ENCODE measurements at places on chromosomes 6 and 20.

- DNase-seq, result no peak
Observed at GRCh38 chr6:105526225-105526872, 123.5 kb upstream of the PREP start.

- no peak for DNase-seq
Observed at GRCh38 chr6:41503827-41504465, 42.2 kb upstream of the FOXP4 start.

DNA sequence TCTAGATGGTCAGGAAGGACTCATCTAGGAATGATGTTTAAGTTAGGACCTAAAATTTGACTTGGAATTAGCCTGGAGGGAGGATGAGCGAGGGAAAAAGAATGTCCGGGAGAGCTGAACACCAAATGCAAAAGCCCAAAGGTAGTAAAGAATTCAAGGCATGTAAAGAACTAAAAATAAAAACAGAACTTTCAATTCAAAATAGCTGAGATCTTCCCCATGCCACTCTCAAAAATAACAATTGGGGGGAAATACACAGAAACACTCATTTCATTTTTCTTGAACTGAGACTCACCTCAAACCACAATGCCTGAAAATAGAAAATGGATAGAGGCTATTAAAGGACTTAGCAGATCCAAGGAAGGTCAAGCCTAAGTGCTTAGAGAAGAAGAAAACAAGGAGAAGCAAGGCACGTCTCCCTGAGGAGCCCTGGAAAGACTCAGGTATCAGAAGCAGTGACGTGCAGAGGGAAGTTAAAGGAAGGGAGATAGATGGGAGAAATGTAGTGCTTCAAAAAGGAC is 10.4 kb downstream of the PXT1 start:
- DNase-seq, result no peak

GRCh38 chr20:25339608-25340007 is 51.0 kb downstream of the ABHD12 start:
- DNase-seq, result no peak

DNA sequence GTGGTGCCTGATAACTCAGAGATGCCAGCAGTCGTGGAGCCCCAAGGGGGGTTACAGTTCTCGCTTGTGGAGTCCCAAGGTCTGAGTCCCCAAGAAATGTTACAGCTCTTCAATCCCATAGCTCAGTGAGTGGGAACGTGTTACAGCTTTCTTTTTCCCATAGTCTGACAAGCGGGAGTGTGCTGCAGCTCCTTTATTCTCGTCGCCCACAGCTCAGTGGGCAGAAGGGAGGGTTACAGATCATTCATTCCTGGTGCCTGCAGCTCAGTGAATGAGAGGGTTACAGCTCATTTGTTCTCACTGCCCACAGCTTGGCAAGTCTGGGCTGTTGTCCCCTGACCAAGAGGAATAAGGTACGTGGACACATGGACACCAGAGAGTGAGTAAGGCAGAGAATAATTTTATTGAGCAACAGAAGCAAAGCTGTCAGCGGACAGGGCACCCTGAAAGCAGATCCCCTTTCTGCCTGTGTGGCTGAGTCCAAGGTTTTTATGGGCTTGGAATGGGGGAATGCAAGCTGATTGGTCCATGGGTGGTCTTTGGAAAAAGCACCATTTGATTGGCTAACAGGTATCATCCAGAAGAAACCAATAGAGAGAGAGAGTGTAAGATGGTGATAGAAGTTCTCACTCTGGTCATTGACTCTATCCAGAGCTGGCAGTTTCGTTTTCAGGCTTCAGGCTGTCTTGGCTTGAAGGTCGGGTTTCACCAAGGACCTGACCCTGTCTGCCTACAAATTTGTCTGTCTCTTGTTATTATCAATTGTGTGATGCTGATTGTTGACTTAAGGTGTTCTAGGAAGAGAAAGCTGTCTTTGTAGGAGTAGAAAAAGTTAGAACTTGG is 16.4 kb downstream of the RNF217 start:
- DNase-seq, result no peak

DNA sequence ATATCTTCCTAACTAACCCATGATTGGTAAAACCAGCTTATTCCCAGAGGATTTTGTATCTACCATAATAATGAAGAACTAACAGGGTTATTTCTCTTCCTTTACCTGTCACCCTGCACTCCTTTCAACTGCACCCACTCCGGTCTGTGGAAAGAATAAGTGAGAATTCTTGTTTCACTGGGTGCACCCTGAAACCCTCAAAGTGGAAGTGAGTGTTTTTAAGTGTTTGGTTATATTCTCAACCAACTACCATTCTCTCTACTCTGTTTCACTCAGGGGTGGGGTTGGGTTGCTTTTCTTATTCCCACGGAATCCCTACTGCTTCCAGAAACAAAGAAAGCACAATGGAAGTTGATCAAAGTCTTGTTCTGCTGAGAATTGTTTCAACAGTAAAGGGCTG is 42.6 kb upstream of the KHDRBS2 start:
- no peak for DNase-seq

GRCh38 chr6:160437775-160438174 is 89.6 kb downstream of the SLC22A3 start:
- DNase-seq, result no peak

DNA sequence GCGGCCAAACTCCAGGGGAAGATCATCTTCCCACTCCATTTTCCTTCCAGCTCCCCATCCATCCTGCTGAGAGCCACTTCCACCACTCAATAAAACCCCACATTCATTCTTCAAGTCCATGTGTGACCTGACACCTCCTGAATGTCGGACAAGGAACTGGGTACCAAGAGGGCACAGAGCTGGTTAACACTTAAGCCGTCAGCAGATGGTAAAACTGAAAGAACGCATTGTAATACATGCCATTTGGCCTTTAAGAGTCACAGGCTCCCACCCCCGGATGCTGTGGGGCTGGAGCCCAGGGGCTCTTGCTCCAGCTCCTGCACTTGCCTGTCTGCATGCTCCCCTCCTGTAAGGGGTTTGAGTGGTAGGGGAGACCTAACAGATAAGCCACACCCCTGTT is 753.9 kb downstream of the COL12A1 start:
- DNase-seq, result no peak

DNA sequence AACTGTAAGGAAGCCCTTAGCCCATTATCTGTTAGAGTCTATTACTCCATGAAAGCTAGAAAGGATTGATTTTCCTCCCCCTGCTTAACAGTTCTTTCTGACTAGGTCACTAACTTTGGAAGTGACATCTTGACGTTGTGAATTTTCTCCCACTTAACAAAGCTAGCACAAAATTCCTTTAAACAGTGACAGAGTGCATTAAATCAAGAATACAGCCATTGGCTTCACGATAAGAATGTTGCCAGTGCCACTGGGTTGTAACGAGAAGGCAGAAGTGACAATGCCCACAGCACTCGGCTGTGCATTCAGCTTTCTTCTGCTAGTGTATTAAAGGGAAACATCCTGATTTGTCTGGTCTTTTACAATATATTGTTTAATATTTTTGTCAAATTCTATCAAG is 182.7 kb upstream of the DTNBP1 start:
- DNase-seq, result no peak

DNA sequence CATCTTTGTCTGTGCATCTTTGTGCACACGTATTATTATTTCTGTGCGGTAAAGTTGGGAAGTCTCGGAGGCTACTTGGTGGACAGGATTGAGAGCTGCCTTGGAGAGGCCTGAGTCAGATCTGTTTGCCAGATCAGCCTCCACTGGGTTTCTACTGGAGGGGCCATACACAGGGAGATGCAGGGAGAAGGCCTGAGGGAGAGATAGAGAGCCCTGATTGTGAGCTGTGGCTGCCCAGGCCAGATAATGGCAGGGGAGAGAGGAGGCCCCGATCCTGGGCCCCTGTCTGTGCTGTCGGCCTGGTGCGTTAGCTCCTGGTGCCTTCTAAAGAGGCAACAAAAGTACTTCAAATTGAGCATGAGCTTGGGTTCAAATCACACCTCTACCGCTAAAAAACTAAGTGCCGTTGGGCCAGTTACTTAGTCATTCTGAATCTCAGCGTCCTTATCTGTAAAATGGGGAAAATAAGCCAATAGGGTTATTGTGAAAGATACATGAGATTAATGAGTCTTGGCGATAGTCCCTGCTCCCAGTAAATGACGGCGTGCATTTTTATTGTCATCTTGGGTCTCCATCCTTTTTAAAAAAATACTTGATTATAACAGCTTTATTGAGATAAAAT is 27.6 kb upstream of the ADA start:
- no peak for DNase-seq

DNA sequence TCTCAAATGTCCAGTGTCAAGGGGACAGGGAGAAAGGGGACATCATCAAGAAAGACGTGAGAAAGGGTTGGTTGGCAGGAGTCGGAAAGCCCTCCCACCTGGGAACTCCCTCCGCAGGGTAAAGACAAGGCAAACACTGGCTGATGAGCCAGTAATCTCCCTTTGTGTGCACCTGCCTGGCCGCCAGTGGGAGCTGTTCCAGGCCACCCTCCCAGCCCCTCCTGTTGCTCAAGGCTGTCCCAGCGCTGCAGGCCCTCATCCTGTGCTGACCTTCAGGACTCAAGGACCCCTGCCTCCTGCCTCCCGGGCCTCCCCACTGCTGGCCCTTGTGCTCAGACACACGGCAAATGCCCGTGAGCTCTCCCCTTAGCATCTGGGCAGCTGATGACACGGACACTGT is 7.4 kb downstream of the FRMD1 start:
- no peak for DNase-seq

DNA sequence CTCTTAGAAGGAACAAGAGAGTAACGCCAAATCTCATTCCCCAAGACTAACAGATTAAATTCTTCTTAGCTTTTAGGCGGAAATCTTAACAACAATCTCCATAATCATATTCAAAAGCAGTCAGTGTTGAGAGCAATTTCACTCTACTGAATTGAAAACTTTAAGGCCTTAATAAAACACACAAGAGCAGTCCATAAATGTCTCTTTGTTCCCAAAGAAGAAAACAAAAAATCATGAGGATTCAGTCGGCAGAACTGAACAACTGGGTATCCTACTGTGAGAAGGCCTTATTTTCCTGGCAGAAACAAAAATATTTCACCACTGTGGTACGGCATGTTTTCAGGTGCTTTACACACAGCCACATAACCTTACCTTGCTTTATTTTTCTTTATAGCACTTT is 14.4 kb downstream of the ABHD12 start:
- DNase-seq, result no peak

DNA sequence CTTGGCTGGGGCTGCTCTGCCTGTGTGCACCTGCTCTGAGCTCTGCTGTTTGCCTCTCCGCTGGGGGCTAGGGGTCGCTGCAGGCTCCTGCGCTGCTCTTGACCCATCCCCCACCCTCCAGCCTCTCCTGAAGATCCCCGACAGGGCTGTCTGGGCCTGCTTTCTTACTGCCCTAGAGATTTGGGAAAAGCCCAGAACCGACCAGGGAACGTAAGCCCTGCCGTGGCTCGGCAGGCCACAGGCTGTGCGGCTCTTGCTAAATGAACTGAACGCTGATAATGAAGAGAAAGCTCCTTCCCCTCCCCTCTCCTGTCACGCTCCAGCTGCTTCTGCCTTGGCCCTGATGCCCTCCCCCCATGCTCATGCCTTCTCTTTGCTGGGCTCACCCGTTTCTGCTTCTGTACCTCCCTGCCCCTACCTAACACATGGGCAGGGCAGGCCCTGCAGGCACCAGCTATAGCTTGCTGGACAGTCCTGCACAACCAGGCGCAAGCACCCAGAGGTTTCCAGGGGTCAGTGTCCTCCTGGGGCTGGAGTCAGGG is 32.0 kb upstream of the PCMTD2 start:
- DNase-seq, result peak; percentile 2

GRCh38 chr6:45851034-45851400 is 164.6 kb downstream of the CLIC5 start:
- no peak for DNase-seq

- no peak for DNase-seq
Observed at GRCh38 chr6:29789176-29789575, 38.4 kb upstream of the HLA-G start.

GRCh38 chr6:22328474-22328873 is 31.6 kb upstream of the PRL start:
- no peak for DNase-seq

DNA sequence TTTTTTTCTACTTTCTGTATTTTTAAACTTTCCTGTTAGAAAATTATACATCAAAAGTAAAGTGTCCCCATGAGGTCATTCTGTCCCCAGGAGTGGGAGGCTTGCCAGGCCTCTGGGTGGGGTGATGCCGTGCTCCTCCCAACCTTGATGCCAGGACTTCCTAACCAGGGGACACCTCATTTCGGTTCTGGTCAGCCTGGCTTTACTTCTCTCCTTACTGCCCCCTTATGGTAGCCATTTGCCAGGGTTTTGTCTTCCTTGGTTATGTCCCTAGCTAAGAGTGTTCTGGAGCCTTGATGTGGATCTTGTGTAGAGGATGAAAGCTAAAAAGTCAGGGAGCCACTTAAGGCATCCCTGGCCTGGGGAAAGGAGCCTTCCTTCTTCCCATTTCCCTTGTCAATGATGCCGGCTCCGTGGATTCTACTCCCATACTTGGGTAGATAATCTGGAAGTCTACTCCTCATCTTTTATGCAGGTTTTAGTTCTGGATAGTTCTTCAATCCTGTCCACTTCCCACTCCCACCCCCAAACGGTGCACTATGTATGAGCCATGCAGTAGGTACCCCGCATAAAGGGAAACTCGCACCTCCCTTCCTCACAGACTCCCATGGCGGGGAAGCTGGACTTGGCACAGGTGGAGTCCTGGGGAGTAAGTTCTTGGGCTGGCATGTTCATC is 164.1 kb upstream of the SALL4 start:
- no peak for DNase-seq

DNA sequence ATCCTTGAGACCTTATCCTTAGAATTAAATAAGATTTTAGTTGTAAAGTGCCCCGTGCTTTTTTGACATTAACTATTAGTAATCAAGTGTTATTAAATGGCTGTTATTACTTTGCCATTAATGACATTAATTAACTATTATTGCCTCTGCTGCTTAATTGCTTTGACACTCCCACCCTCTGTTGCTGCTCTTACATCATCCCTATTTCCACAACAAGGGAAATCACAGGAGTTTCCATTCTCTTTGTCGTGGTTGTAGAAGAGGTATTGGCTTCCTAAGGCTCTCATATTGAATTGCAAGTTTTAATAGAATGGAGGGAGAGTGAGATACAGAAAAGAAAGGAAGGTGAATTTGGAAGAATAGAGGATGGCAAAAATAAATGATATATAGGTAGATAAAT is 545.8 kb downstream of the MMUT start:
- no peak for DNase-seq

- DNase-seq, result no peak
Observed at GRCh38 chr20:4836935-4837334, 115.2 kb downstream of the PRND start.

DNA sequence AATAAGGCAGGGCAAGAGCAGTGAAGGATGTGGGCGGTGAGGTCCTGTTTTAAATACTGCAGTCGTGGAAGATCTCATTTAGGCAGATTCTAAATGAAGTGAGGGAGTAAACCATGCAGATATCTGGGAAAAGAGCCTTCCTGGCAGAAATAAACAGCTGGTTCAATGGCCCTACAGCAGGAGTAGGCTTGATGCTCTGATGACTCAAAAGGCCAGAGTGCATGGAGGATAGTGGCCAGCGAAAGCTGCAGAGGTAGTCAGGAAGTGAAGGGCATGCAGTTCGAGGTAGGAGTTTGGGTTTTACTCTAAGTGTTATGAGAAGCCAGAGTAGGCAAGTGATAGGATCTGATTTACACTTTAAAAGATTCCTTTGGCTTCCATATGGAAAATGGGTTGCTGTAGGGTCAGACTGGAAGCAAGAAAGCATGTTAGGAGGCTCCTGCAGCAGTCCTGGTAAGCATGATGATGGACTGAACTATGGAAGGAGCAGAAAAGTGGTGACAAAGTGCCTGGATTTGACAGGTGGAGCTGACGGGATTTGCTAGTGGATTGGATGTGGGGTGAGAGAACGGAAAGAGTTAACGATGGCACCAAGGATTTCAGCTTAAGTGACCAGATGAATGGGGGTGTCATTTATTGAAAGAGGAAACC is 150.0 kb downstream of the GJA10 start:
- DNase-seq, result no peak

Data from CD4-positive, alpha-beta T cell treated with Interferon alpha-2 for 1 hour (primary cell).